ENCODE measurements at places on chromosomes 1 and 21. TPM values are rescaled to one million over a fixed set of nuclear protein-coding genes. Genes with fewer than 3 reads are reported as not detected.

The MATN1 gene
- total RNA-seq = not detected

The RBP7 gene
- total RNA-seq = 11.1 TPM

The KCNH1 gene
- total RNA-seq = 11.6 TPM

DNA sequence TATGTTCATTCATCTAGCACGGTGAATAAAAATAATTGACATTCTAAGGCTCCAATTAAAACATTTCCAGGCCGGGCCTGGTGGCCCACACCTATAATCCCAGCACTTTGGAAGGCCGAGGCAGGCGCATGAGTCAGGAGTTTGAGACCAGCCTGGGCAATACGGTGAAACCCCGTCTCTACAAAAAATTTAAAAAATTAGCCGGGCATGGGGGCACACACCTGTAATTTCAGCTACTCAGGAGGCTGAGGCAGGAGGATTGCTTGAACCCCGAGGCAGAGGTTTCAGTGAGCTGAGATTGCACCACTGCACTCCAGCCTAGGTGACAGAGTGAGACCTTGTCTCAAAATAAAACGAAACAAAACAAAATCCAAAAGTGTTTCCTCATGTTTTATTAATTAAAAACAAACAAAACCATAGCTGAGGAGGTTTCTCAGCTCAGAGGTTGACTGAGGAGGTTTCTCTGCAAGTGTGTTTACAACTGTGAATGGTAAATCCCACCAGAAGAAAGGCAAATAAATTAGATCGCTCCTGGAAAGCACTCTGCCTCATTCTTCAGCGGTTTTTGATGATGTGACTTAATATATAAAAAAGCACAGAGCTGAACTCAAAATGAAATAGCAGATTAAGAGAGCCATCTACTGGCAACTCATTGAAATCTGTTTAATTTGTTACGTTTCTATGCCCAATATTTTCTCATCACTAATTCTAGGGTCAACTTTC lies 37.7 kb upstream of the ATG4C start:
- DNase-seq = peak; percentile 7

DNA sequence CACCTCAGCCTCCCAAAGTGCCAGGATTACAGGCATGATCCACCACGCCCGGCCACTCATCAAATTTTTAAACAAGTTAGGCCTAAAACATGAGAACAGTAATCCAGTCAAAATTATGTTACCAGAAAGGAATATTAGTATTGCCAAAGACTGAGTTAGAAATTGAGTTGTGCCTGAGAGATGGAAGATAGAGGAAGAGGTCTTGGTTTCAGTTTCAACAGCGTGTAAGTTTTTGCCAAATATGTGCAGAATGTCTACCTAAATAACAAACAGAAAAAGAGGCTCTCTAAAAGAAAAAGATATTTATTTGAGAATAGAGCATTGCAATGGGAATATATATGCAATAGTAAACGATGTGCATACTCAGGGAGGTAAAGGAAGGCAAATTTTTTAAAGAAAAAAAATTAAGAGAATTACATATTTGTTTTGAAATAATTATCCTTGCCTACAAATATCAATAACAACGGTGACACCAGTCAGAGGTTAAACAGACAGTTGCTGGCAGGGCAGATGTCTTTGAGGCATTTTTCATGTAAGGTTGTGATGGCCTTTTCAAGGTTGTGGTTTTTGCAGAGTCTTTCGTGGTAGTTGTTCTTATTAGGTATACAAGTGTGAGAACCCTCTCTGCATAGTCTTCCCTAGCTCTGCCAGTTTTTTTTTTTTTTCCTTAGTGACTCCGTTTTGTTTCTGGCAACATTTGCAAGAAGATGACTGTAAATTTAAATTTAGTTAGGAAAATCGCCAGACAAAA lies 2.2 kb upstream of the CD1B start:
- no peak for DNase-seq

GRCh38 chr1:230501849-230502248 lies 75.7 kb upstream of the PGBD5 start:
- DNase-seq = no peak

DNA sequence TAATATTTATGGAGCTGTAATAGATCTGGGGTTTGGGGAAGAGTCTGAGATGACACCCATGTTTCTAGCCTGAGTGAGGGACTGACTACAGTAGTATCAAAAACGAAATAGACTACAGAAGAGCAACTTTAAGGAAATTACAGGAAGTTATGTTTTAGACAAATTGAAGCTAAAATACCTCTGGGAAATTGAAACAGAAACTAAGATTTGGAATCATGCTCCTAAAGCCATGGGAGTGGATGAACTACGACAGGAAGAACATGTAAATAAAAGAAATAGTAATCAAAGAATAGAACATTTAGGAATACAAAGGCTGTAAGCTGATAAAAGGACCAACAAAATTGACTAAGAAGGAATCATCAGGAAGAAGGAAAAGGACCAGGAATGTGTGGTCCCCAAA lies 68.9 kb downstream of the KIAA0319L start:
- no peak for DNase-seq

- no peak for DNase-seq
These were observed 141.4 kb upstream of the BEND5 start for GRCh38 chr1:48917901-48918603.

DNA sequence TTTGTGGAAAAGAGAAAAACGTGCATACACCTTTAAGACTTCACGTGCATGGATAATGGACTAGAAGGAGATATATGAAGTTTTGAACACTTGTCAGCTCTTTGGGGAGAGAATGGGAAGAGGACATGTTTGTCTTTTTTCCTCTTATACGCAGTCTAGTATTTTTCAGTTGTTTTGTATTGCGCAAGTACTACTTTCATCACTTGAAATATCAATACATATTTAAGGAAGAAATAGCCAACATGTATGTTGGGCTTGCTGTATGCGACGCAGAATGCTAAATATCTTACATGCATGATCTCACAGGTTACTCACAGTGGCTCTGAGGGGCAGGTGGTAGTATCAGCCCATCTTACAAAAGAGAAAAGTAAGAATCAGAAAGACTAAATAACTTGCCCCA lies 176.5 kb upstream of the RUNX1 start:
- no peak for DNase-seq

DNA sequence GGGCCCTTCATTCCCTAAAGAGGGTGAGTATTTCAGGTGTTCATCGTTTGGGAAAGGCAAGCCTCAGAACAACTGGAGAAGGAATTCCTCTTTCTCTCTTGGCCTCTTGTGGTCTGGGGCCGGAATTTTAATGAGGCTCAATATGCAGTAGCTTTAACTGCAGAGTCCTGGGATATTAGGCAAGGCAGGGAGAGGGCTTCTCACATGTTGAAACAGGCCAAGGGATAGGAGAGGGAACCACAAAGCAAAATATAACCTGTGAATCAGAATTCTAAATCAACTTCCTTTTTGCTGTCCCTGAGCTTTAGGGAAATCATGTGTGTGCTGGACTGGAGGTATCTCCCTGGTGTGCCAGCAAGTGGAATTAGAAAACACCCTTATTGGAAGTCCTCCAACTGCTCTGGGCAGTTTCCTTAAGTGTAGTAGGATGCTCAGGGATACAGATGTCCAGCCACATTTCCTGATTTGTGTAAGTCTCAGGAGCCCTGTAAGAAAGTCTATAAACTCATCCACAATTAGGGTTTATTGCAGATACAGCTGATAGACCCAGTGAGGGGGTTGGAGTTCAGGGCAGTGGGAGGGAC lies 215.8 kb upstream of the ZRANB2 start:
- DNase-seq = no peak

GRCh38 chr1:193960040-193960439 lies 773.6 kb upstream of the B3GALT2 start:
- DNase-seq = no peak

- DNase-seq = no peak
These were observed 6.0 kb downstream of the HLX start for GRCh38 chr1:220884981-220885918.

Data from kidney epithelial cell (primary cell).